ENCODE measurements at places on chromosomes 7 and 10.

GRCh38 chr7:77699056-77699455 lies 2.8 kb downstream of the RSBN1L start:
- DNase-seq: no peak

DNA sequence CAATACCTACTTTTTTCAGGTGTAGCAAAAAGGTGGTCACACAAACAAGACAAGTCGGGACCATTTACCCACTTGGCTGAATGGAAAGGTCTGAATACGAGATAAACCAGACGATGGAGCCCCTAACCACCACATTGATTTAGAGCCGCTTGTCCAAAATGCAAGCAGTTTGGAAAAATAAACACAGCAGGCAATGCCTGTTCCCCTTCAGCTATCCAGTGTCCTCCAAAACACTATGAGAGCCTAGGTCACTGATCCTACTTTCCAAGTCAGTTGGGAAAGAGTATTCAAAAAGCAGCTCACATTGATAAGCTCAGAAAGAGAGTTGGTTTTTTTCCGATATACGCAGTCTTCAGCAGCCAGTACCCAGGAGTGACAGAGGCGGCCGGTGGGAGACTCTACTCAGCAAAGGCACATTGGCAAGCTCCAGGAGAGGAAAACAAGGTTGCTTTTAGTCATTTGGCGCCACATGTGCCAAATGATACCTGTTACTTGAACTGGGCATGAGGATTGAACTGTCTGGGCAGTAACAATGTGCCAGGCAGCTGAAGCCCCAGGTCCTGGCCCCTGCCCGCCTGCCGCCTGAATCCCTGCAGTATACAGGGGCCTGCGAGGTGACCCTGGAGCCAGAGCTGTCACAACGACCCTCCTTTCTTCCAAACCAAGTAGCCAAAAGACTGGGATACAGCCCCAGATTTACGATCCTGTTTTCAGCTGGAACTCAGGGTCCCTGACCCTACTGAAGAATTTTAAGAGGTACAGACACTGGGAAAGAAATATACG lies 109.8 kb downstream of the PIP4K2A start:
- no peak for DNase-seq

DNA sequence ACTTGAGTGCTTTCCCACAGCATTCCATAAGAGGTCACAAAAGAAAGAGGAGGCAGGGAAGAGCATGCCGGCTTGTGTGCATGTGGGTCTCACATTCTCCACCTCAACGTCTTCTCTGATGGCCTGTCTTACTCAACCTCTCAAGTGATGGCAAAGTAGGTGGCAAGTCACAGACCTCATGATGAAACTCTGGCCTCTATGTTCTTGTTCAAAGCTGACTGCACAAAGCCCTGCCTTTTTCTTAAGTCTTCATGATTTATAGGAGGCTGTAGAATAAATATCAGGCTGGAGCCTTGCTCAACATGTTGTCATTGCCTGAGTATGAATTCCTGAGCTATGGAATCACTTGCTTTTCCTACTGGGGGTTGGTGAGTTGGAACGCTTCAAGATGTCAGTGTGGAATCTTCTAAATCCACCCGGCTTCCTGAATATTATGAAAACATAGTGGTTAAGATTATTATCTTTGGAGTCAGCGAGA lies 213.6 kb upstream of the INHBA start:
- no peak for DNase-seq

- DNase-seq: no peak
Measured at GRCh38 chr7:111274857-111275256, 183.9 kb downstream of the LRRN3 start.

DNA sequence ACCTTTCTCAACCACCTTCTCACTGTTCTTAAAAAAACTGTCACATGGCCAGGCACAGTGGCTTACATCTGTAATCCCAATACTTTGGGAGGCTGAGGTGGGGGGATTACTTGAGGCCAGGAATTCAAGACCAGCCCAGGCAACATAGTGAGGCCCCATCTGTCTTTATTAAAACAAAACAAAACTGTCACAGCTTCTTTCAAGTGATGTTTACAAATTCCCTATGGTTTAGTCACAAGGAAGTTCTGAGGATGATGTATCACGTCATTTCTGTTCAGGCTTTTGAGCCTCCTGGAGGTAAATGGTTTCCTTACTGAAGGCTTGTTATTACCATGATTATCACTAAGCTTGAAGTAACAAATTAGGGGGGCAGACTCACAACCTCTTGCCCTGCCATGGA lies 186.2 kb downstream of the CFTR start:
- no peak for DNase-seq

- no peak for DNase-seq
Measured at GRCh38 chr10:27618036-27618615, 114.0 kb downstream of the RAB18 start.

GRCh38 chr7:15798081-15798480 lies 111.6 kb upstream of the MEOX2 start:
- DNase-seq: no peak

GRCh38 chr10:101653536-101653935 lies 41.4 kb downstream of the FBXW4 start:
- no peak for DNase-seq

GRCh38 chr10:6522230-6522629 lies 57.8 kb downstream of the PRKCQ start:
- DNase-seq: no peak

- DNase-seq: no peak
Measured at GRCh38 chr10:120508393-120508792, 51.4 kb downstream of the PLPP4 start.

DNA sequence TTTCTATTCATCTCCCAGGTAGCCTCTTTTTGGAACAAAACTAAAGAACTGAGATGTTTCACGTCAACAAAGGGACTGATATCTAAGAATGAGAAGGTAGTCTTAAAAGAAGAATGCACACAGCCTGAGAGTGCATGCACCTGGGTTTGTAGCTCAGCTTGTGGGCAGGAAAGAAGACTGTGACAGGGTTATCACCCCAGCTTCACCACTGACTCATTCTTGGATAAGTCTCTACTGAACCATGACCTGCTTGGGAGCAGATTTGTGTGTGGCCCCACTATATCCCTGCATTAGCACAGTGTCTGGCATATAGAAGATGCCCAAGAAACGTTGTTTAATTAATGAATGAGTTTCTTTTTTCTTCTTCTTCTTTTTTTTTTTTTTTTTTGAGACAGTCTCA lies 187.5 kb downstream of the GPAM start:
- DNase-seq: no peak

GRCh38 chr7:139526578-139527544 lies 3.4 kb downstream of the CLEC2L start:
- DNase-seq: no peak

- no peak for DNase-seq
Measured at GRCh38 chr10:78851647-78852046, 217.1 kb upstream of the ZMIZ1 start.

GRCh38 chr7:131610007-131610406 lies 53.6 kb upstream of the PODXL start:
- no peak for DNase-seq

GRCh38 chr10:28523725-28524252 lies 9.1 kb upstream of the WAC start:
- no peak for DNase-seq

- DNase-seq: no peak
Measured at GRCh38 chr10:63825111-63825510, 303.9 kb downstream of the REEP3 start.

GRCh38 chr7:33155811-33156210 lies 26.4 kb downstream of the BBS9 start:
- no peak for DNase-seq

GRCh38 chr7:11623093-11623678 lies 208.8 kb downstream of the THSD7A start:
- DNase-seq: no peak

DNA sequence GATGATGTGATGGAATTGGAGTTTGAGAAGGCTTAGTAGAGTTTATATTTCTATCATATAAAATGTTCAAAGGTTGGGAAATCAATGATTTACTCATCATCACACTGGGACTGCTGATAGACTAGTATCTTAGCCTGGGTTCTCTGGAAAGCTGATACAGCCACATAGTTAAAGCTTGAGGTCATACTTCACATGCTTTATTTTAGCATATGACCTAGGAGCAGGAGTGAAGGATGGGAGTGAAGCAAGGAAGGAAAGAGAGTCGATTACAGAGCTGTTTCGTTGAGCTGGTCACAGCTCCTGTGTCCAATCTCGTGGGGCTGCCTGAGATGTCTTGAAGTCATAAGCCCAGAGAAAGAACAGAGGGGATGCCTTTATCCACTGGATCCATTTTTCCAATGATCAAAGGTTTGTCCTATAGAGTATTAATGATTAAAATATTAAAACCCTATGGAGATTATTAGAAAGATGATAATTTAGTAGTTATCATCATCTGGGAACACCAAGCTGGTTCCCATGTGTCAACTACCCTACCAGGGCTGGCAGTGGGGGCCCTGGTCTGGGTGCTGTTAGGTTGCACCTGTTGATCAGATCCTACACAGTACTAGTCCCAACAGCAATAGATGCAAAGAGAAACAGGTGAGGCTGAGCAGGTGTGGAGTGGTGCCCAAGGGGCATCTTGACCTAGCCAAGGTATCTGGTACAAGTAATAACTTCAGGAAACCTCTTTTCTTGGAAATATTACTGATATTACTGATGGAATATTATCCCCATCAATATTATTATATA lies 77.8 kb downstream of the BAMBI start:
- DNase-seq: no peak

DNA sequence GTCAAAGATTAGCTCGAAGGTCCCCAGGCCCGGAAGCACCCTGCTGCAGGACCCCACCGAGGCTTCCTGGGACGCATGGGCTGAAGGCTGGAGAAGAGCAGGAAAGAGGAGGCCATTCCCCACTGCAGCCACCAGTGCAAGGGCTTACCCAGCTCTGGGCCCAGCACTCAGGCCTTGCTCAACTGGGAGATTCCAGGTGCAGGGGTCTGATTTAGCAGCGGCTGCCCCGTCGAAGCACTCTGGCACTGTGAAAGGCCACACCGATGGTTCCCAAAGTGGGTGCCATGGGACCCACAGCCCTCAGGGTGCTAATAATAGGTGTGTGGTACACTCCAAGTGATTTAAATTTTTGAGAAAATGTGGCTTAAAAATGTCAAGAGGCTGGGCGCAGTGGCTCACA lies 130.9 kb downstream of the OAT start:
- no peak for DNase-seq

GRCh38 chr10:121647401-121647800 lies 49.2 kb upstream of the FGFR2 start:
- DNase-seq: no peak

DNA sequence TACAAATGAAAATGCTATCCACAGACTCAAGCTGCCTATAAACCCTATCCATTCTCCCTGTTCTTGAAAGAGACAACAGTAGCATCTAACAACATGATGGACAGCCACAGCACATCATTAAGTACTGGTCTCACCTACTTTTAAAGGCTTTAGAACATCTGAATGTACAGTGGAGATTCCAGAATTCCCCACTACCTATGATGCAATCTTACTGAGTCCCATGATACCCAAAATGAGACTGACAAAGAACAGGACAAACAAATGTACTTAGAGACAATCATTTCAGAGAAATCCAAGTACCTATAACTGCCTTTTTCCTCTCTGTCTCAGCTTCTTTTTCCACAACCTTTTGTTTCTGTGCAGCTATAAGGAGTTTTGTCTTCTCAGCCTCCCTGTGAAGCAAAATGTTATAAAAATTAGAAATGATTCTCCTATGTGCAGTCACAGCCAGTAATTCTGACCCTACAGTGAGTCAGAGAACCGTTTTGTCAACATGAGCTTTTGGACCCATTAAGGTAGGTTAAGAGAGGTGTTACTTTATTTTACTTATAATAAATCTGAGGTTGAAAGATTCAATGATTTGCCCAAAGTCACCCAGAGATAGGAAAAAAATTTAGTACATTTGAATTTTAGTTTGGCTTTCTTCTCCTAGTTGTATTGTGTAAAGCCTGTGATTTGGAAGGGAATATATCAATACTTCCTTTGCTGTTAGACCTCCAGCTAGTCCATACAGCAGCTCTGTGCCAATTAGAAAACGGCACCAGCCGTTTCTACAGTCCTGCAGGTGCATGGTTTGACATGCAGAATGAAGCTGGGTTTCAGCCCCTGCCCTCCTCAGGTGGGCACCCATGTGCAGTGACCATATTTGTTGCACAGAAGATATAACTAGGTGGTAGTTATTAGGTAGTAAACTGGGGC lies 21.9 kb downstream of the ERLIN1 start:
- no peak for DNase-seq

DNA sequence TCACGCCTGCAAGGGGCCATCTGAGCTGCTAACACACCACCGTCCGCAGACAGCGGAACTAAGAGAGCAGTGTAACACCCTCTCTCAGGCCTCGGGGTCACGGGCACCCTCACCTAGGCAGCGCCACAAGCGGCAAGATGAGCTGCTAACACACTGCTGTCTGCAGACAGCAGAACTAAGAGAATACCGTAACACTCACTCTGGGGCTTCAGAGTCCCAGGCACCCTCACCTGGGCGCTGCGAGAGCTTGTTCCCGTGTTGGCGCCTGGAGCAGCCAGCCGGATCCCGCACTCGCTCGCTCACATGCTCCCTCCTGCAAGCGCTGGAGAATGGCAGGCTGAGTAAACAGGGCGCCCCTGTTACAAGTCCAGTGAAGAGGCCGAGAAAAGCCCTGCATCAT lies 160.2 kb downstream of the SRPK2 start:
- DNase-seq: no peak

DNA sequence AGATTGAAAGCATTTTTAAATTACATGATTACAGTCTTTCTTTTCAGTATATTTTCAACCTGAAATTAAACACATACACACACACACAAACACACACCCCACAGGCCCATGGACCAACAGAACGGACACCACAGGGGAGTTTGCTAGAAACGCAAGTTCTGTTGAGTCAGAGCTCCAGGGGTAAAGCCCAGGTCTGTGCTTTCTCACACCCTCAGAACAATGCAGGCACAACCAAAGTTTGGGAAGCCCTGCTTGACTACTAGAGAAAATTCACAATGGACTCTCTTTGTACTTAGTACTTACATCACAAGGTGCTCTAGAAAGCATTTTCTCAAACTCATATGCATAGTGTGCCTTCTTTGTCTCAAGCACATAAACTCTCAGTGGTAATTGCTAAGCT lies 704.0 kb upstream of the IGFBP3 start:
- DNase-seq: no peak

DNA sequence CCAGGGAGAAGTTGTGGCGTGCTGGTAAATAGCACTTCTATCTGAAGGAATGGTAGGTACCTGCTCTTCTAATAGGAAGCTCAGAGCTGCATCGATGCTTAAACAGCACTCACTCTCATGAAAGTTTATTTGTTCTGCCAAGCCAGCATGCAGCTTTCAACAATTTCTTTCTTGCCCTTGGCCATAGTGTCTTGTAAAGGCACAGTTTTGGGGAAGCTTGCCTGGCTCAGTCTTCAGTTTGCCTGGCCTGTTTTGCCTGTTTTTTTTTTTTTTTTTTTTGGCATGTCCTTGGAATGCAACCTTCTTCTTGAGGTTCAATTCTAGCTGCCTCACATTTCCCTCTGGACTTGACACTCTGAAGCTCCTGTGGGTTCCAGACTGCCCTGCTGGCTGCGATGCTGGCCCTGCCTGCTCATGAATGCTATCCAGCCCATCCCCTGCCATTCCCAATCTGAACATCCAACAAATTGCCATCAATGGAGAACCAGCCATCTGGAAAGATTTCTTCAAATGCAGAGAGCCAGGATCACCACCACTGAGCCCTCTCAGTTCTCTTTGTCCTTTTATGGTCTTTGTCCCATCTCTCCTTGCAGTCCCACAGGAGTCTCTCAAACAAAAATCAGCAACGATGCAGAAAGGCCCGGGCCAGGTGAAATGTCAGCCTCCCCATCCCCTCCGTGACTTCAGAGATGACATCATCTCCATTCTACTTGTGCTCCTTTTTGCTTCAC lies 133.9 kb downstream of the ANLN start:
- no peak for DNase-seq

Data from activated CD8-positive, alpha-beta memory T cell treated with anti-CD3 and anti-CD28 coated beads, Interleukin-2, amount 50 U/mL, for 48 hours (primary cell).